ENCODE measurements at places on chromosomes 4 and X. TPM values are rescaled to one million over a fixed set of nuclear protein-coding genes. Genes with fewer than 3 reads are reported as not detected.

- DNase-seq = no peak
Observed at GRCh38 chrX:34426334-34426733, 230.8 kb downstream of the TMEM47 start.

DNA sequence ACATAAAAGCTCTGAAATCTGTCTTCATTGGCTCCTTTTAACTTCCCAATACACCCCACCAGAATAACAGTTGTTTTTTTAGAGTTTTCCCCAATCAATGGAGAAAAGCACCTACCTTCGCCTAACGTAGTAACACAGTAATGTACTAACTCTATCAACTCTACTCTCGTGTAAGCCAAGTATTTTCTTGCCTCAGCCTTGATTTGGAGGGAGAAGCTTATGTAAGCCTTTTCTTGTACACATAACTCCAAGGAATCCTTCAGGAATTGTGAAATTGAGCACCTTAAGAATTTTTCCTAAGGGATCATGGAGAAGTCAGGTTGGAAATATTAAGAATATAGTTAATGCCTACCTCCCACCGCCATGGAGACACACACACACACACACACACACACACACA lies 181.2 kb downstream of the RAPGEF2 start:
- no peak for DNase-seq

- DNase-seq = no peak
Observed at GRCh38 chr4:71147261-71147660, 153.8 kb downstream of the DCK start.

GRCh38 chrX:52422884-52423283 lies 54.1 kb downstream of the XAGE2 start:
- no peak for DNase-seq

DNA sequence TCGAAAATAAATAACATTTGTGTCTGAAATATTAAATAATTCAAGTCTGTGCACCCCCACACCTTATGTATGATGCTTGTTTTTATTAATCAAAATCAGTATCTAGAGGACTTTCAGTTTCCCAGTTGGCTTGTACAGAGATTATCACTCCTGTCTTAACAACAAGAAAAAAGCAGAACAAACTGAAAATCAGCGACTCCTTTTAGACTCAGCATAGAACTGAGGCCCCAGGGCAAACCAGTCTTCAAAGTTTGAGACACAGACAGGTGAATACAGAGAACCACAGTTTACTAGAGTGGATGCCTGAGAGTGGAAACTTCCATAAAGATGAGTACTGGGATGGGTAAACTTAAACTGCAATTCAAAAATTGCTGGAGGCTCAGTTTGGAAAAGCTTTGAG lies 142.8 kb upstream of the KLF8 start:
- DNase-seq = no peak

GRCh38 chr4:13202701-13203100 lies 281.4 kb downstream of the RAB28 start:
- DNase-seq = no peak

The XAGE1A gene
- total RNA-seq = not detected

The ARHGAP10 gene
- total RNA-seq = 52.2 TPM

The EIF1AX gene
- total RNA-seq = 80.2 TPM

The VCX gene
- not detected for total RNA-seq
